ENCODE measurements at places on chromosomes 3 and 15.
A peak's percentile ranks its signal among the peaks of the same experiment; 100 is the strongest.

DNA sequence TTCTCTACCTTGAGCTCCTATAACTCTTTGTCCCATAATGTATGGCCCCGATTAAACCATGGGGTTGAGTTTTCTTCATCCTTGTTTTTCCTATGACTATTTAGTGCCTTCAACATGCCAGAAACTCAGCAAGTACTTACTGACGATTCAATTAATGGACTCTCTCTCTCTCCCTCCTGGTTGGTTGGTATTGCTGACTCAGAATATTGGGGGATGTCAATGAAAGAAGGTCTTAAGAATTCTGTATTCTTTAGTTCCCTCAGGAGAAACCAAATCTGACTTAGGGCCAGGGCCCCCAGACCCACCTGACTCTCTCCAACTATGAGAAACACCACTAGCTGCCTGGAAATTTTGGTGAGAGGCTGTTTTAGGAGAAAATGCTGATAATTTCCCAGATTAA lies 40.8 kb downstream of the TM4SF4 start:
- DNase-seq, result no peak

DNA sequence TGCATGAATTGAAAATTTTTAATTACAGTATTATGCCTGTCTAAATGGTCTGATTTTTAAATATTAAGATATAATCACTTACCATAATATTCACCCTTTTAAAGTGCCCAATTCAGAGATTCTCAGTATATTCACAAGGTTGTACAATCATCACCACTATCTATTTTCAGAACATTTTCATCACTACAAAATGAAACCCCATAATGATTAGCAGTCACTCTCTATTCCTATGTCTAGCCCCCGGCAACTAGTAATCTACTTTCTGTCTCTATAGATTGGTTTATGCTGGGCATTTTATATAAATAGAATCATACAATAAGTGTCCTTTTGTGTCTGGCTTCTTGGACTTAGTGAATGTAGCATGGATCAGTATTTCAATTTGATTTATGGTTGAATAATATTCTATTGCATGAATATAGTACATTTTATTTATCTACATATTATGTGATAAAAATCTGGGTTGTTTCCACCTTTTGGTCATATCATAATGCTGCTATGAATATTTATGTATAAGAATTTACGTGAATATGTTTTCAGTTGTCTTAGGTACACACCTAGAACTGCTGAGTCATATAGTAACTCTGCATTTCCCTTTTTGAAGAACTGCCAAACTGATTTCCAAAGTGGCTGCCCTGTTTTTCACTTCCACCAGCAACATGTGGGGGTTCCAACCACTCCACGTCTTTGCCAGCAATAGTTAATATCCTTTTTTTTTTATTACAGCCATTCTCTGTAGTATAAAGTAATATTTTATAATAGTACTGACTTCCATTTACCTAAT lies 485.7 kb upstream of the ZNF385D start:
- no peak for DNase-seq

GRCh38 chr3:157148196-157148889 lies 11.6 kb downstream of the CCNL1 start:
- DNase-seq, result no peak

DNA sequence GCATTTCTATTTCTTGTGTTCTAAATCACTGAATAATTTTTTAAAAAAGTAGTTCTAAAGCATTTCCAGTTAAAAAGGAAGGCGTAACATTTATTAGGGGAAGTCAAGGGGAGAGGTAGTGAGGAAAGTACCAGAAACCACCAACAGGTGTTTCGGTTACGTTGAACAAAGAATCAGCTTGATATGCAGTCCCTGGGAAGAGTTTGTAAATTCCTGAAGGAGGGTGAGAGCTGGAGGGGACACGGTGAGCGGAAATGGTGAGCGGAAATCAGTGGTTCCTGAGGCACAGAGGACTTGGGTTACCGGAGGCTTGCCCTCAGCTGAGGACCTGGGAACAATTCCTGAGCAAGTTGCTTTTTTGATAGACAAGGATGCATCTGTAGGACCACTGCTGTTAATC lies 17.8 kb downstream of the MAP2K1 start:
- no peak for DNase-seq

DNA sequence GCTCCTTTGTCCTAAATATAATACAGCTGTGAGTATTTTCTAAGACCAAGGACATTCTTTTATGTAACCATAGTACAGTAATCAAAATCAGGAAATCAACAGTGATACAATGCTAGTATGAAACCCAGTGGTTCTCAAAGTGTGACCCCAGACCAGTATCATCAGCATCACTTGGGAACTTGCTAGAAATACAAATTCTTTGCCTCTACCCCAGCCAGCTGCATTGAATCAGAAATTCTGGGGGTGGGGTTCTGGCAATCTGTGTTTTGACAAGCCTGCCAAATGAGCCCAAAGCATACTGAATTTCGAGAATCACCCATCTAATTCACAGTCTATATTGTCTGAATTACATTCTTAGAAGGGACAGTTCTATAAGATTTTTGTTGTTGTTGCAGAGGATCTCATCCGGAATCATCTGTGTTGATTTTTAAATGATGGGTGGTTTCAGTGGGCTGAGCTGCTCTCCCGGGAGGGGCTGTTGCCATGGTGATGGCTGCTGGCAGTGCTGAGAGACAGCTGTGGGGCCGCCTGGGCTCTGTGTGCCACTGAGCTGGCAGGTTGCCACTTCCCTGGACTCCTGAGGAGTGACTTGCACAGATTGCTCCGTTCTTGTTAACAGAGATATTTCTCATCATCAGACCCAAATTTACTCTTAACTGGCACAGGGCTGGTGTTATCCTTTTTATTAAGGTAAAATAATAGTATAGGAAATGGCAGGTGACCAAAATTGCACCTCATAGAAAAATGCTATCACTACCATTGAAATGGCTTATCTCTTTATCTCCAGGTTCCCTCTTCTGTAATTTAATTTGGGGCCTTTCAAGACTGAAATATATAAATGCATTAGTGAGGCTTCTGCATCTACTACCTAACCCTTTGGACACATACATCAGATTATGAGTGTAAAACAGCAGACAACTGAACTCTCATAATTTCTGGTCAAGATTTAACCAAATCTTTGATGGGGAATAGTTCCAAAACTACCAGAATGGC lies 56.5 kb downstream of the NEK11 start:
- DNase-seq, result no peak

- no peak for DNase-seq
These were observed 38.5 kb downstream of the RPLP1 start for GRCh38 chr15:69491038-69491505.

GRCh38 chr3:82474711-82475110 lies 713.3 kb upstream of the GBE1 start:
- no peak for DNase-seq

GRCh38 chr3:112315791-112316190 lies 17.2 kb upstream of the CD200 start:
- no peak for DNase-seq

DNA sequence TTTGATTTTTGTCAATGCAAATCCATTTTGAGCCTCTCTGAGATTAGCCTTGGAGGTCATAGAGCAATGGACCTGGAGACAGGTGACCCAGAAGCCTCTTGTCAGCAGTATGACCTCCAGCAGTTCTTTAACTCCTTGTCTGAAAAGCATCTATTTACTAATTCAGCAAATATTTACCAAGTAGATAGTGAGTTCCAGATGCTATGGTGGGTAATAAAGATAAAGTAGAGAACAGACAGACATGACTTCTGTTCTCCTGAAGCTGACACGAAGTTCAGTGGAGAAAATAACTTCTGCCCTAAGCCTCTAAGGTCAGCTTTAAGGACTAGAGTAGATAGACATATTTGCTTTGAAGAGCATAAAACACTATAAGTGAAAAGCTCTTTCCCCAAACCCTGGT lies 26.6 kb downstream of the SEMA6D start:
- no peak for DNase-seq

- no peak for DNase-seq
These were observed 147.5 kb upstream of the PFN2 start for GRCh38 chr3:150118219-150118618.

DNA sequence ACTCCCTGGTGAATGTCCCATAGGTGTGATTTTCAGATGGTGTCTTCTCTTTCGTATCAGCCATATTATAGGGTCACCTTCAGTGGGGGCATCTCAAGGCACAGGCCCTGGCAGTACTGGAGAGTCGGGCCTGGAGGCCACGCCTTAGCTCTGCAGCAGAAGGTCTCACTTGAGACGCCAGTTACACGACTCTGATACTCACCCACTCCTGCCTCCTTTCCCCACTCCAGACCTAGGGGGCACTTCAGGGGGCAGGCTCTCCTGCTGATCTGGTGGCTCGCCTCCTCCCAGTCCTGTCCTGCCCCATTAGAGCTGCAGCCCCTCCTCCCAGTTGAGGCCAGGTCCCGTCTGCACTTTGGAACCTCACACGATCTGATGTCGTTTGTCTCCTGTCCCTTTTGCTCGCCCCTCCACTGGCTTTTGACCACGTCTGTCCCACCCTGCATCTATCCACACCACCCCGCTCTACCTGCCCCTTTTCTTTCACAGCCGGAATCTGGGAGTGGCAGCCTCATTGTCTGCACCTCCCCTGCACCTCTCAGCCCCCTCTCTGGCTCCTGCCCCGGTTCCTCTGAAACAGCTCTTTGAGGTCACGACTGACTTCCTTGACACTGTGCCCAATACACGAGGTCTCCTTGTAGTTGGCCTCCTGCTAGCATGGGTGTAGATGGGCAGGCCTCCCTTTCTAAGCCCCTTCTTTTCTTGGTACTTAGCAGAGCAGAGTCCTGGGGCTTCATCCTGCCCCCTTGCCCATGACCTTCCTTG lies 181.9 kb downstream of the NSMCE3 start:
- no peak for DNase-seq

- DNase-seq, result no peak
These were observed 125.1 kb downstream of the SQOR start for GRCh38 chr15:45759936-45760335.

- no peak for DNase-seq
These were observed at the start of gene PRR23B for GRCh38 chr3:139020868-139021234. TSS of gene PRR23B (minus strand) at chr3:139020926. CDS start at chr3:139020661, 265 bp downstream.

GRCh38 chr3:102123590-102124190 lies 274.4 kb downstream of the NFKBIZ start:
- no peak for DNase-seq

- peak; percentile 40 for DNase-seq
These were observed 71.4 kb upstream of the ROPN1 start for GRCh38 chr3:124063197-124063909.

GRCh38 chr3:55203006-55203405 lies 275.1 kb upstream of the LRTM1 start:
- no peak for DNase-seq

GRCh38 chr3:130529486-130530215 lies 12.7 kb downstream of the COL6A6 start:
- DNase-seq, result no peak

DNA sequence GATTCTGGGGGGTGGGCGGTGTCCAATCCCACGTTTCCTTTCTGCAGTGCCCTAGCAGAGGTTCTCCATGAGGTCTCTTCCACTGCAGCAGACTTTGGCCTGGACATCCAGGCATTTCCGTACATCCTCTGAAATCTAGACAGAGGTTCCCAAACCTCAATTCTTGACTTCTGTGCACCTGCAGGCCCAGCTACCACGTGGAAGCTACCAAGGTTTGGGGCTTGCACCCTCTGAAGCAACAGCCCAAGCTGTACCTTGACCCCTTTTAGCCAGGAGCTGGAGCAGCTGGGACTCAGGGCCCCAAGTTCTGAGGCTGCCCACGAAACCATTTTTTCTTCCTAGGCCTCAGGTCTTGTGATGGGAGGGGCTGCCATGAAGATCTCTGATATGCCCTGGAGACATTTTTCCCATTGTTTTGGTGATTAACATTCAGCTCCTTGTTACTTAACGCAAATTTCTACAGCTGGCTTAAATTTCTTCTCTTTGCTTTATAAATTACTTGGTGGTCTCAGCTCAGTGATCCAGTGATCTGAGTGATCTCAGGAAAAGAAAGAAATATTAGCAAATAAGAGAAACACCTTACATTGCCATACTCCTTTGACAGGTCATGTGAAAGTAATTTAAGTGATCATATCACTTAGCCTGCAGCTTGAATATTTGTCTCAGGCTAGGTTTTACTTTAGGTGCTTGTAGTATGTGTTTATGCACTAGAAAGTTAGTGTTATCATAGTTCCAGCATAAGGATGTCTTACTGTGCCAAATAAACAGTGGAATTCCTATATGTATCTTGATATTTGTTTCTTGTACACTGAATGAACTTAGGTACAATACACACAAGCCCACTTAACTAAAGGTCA lies 3.0 kb downstream of the SNAP23 start:
- DNase-seq, result no peak

GRCh38 chr3:42729404-42730145 lies 27.0 kb upstream of the HHATL start:
- DNase-seq, result no peak

GRCh38 chr15:94844198-94844537 lies 612.8 kb downstream of the MCTP2 start:
- DNase-seq, result no peak

DNA sequence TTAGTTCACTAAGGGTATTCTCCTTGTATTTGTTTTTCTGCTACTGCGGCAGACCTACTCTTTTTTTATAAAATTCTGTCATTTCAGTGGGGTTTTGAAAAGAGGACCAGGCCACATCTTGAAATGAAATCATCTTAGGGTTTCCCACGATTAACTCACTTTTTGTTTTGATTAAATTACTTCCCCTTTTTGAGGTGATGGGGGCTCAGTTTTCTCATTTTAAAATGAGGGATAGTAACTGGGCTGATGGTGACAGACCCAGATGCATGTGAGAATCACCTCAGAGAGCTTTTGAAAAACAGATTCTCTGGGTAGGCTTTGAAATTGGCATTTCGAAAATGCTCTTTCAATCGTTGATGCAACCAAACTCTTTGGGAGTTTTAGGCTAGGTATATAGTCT lies 24.2 kb downstream of the UBE2Q2 start:
- DNase-seq, result no peak

GRCh38 chr3:144499001-144499930 lies 527.6 kb downstream of the DIPK2A start:
- no peak for DNase-seq

DNA sequence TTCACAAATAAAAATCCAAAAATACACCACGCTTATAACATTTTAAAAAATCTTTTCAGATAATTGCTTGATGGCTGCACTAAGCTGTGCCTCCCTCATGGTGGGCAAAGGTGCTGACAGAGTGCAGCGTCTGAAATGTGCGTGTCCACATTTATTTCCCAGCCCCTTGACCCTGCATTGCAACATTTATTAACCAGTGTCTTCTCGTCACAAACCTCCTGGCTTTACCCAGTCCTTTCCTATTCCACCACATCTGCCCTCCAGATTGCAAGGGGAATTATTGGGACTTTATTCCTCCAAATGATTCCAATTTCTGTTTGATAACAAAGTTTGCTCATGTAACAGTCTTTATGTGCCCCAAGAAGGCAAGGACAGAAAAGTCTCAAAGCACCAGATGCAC lies 5.5 kb downstream of the RASGRP1 start:
- DNase-seq, result no peak

DNA sequence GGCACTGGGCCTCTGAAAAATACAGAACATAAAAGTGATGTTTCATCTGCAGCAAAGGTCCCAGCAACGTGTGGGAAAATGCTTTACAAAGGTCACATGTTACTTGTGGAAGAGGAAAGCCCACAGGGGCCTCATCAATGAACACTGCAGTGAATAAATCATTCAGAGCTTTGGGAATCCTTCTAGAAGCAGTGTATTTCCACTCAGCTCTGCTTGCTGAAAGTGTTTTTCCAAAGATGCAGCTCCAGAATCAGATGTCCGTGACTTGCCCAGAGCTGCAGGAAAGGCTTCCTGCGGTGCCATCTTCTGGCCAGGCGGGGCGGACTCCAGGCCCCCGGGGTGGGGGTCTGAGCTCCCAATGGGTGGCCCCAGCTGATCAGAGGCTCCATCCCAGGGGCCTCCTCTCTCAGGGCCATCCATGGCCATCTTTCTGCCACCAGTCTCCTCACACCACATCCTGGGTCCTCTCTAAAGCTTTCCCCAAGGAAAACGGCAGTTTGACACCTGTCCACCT lies 81.5 kb downstream of the C3orf70 start:
- DNase-seq, result no peak
